Non-pigmented ciliary epithelial cell (primary cell): ENCODE measurements at places on chromosomes 1 and 21.
A peak's percentile ranks its signal among the peaks of the same experiment; 100 is the strongest.

DNA sequence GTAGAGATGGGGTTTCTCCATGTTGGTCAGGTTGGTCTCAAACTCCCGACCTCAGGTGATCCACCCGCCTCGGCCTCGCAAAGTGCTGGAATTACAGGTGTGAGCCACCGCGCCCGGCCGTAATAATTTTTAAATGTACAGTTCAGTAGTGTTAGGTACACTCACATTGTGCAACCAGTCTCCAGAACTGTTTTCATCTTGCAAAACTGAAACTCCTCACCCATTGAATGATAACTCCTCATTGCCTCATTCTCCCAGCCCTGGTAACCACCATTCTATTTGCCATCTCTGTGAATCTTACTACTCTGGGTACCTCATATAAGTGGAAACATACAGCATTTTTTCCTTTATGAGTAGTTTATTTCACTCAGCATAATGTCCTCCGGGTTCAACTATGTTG, 3.4 kb downstream of the NLRP3 start:
- DNase-seq = no peak

- no peak for DNase-seq
Observed at GRCh38 chr1:220685879-220686278, 4.3 kb upstream of the C1orf115 start.

GRCh38 chr1:95582746-95583145, 348.7 kb downstream of the RWDD3 start:
- no peak for DNase-seq

GRCh38 chr21:33492571-33492970, 1.1 kb upstream of the DNAJC28 start:
- DNase-seq = no peak

GRCh38 chr1:179767996-179768395, 24.9 kb downstream of the FAM163A start:
- no peak for DNase-seq

GRCh38 chr1:234154320-234155251, 218.7 kb upstream of the COA6 start:
- DNase-seq = peak; percentile 63

DNA sequence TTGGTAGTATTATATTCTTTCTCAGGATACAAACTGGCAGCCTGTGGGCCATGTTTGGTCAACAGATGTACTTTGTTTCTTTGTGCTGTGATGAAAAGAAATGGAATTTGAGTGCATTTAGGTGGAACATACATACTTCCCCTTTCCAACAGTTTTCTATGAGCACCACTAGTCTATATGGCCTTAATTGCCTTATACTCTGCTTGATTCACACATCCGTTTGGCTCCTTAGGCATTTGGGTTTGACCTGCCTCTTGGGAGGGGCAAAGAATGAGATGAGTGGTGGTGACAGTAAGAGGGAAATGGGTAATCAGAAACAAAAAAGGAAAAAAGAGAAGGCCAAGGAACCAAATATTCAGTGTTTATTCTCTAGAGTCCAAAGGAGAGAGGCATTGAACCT, 17.0 kb downstream of the CFAP126 start:
- DNase-seq = no peak

GRCh38 chr1:160880216-160880615, 4.8 kb downstream of the ITLN1 start:
- DNase-seq = no peak

- DNase-seq = no peak
Observed at GRCh38 chr1:51168936-51169335, 66.9 kb downstream of the C1orf185 start.

DNA sequence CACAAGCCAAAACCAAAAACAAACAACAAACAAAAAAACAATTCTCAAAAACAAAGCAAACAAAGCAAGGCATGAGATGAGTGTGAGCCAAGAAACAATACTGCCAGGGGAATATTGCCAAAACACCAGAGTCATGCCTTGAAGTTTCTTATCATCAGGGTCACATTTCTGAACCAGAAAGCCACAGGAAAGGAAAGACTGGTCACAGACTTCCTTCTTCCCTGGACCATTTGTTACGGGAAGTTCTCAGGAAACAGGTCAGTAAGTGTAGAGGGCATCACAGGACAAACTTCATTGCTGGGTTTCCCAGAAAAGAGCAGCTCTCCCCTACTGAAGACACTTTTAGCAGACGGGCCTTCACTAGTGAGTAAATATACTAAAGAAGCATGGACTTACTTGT, 191.2 kb downstream of the GABPA start:
- DNase-seq = no peak

GRCh38 chr21:36750576-36750959, 51.7 kb downstream of the SIM2 start:
- no peak for DNase-seq

DNA sequence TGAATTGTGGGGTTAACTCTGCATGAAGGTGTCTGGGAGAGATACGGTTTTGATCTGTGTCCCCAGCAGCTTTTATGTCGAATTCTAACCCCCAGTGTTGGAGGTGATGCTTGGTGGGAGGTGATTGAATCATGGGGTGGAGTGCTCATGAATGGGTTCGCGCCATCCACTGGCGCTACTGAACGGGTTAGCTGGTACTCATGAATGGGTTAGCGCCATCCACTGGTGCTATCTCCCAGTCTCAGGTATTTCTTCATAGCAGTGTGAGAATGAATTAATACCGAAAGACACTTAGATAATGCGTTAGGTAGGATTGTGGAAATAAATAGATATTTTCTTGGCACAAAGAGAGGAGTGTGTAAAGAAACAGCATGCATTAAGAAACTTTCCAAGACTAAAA, 32.9 kb upstream of the CLDN8 start:
- no peak for DNase-seq

DNA sequence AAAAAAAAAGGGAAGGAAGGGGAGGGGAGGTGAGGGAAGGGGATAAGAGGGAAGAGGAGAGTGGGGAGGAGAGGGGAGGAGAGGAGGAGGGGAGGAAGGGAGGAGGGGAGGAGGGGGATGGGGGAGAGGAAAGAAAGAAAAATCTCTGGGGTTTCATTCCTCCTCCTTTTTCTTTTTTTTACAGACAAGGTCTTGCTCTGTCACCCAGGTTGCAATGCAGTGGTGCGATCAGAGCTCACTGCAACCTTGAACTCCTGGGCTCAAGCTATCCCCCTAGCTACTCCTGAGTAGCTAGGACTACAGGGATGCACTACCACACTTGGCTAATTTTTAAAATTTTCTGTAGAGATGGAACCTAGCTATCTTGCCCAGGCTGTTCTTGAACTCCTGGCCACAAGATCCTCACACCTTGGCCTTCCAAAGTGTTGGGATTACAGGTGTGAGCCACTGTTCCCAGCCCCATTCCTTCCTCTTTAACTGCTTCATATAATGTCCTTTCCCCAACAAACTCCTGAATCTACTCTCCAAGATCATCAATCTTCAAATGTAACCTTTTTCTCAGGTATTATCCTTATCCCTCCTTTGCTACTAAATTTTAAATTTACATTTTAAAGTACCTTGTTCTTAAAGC, 23.2 kb downstream of the GON4L start:
- DNase-seq = no peak

DNA sequence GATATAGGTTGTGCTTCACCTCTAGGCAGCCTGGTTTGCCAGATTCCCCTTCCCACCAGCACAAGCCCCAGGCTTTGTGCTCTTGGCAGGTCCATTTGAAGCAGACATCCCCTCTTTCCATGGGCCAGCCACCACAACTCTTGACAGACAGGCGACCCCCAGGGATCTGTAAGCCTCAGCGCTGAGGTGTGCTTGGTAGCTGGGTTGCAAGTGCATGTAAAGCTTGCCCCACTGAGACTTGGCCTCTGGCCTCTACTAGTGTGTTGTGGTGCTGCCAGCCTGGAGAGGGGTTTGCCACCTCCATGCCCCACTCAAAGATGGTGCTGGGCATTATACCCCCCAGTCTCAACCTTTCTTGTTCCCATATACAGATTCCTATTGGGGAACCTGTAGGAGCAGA, 103.9 kb downstream of the HMCN1 start:
- DNase-seq = no peak

DNA sequence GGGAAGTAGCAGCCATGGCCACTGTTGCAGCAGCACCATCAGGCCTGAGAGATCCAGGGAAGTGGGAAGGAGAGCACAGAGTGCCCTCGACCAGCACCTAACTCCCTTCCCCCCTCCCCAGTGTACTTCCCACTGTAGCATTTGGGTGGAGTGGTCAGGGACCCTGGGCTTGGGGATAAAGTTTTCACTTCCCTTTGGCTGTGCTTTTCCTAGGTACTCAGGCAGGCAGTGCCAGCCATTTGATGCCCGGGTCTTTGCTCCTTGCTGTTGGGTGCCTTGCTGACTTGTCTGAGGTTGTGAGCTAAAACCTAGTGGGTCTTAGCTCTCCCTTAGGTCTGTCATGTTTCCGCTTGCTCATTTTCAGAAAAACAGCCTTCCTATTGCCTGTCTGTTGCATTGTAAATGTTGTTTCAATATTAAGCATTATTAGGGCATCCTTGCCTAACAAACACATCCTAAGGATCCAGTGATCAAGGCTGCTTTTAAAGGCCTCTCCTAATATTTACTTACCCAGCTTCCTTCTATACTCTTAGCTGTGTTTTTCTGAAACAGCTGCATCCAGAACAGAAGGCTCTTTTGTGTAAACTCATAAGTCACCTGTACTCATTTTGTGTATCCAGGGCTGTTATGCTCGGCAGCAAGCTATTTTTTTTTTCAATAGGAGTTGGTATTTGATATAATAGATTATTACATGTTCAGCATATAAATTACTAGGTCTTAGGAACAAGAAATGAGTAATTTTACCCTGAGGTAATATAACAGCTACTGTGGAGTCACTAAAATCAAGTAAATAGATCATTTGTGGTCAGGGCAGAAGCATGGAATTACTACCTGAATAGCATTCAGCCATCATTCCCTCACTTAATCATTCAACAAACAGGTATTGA, 418.6 kb upstream of the PROX1 start:
- DNase-seq = no peak

GRCh38 chr1:190474010-190474409, 3.7 kb downstream of the BRINP3 start:
- no peak for DNase-seq

DNA sequence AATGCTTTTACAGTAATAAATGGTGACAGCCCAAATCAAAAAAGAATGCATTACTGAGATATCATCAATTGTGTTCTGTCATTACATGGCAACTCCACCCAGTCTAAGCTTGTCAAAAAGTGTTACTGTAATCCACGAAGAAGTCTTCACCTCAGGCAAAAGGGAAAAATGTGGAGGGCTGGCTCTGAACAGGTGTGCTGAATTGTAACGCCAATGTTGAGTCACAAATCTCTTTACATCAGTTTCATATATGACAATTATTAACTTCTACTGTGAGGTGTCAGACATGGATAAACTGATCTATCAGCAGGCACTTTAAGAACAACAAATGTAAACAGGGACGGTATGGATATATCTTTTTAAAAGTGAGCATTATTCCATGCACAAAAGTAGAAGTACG, 98.5 kb upstream of the DMRTA2 start:
- DNase-seq = no peak

DNA sequence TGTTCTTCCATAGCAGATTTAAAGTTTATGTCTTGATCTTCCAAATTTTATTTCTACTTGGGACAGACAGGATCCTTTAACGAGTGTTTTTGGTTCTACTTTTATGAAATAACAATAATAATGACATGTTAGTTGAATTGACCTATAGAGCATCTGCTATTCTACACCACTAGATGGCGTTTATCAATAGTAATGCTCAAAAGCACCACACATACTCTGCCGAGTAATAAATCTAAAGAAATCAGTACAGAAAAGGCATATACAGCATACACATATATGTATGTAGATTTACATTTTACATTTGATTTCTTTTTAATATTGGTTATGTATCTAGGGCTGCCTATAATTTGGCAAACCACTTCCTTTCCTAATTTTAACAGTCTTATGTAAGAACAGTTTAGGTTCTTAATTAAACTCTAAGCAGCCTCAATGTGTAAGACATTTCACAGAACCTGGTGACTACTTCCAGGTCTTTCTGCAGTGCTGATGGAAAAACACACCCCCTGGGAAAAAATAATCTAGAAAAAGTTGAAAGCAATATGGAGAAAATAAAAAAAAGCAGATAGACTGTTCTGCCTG, 5.9 kb upstream of the SIPA1L2 start:
- peak; percentile 34 for DNase-seq

GRCh38 chr1:202648605-202649226, 61.5 kb downstream of the SYT2 start:
- no peak for DNase-seq

GRCh38 chr1:228358039-228358763, 48.4 kb downstream of the TRIM11 start:
- DNase-seq = no peak

GRCh38 chr1:9413071-9413876, 120.6 kb downstream of the SPSB1 start:
- DNase-seq = peak; percentile 76

DNA sequence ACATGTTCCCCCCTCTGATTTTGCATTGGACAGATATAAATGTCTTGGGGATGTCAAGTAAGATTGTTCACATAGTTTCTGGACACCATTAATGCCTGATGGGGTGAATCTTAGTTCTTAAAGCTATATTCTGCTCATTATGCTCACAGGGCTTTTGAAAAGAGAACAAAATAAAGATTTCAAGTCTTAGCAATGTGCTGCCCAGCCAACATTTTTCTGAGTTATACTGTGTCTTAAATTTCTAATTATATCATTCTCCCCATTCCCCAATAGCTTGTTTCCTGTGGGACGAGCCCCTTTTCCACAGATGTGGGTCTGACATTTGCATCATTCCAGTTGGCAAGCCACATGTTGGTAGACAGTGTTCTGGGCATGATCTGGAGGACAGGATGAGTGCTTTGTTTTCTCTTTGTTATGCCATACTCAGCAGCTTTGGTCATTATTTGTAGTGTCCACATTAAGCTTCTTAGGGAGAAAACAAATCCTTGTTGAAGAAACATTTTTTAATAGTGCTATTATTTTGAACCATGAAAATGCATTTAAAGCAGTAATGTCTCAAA, 32.8 kb downstream of the MTARC1 start:
- no peak for DNase-seq

DNA sequence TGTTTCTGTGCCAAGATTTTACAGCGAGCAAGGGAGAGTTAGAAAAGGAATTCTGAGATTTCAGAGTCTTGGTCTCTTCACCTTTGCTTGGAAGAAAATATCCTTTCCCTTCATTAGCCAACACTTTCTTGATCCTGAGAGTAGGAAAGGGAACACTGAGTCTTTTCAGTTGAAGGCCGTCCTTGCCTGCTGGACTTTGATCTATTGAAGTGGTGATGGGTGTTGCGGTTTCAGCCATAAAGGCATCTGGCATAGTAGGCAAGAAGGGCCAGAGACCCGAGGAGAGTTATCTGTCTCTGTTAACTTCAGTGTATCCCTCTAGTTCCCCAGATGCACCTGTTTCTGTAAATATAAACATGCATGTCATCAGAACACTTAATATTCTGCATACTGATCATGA, 9.7 kb downstream of the SELE start:
- DNase-seq = no peak

DNA sequence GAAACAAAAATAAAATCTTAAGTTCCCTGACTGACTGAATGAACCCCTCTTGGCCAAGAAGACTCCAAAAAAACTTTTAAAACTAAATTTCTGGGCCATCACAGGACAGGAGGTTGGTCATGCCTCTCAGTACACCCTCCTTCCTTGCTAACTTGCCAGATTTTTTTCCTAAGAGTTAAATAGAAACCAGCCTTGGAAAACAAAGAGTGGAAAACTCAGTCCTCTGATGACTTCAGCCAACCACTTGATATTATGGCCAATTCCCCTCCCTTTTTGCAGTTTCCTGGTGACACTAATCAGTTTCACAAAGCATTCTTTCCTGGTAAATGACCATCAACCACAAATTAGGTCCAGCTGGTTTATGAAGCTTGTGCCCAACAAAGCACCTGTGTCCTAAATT, 134.8 kb downstream of the ZNF648 start:
- DNase-seq = no peak
